ENCODE measurements at places on chromosomes 4 and X.

- DNase-seq: no peak
Observed at GRCh38 chr4:11028334-11028733, 343.8 kb upstream of the CLNK start.

DNA sequence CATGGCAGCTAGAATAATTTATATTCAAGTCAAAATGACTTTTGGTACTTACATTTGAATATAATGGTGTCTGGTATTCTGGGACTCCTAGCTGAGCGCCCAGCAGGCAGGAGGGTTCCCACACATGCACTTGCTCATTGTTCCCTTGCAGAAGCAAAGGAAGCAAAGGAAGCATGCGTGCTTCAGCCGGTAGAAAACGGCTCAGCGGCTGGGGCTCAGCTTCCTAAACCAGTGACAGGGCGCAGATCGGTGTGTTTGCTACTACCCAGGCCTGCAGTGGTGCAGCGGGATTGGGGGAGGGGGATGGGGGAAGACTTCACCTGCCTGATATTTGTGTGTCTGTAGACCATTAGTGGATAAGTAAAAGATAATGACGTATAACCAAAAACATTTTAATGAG, 978.3 kb upstream of the TENM3 start:
- no peak for DNase-seq

GRCh38 chr4:67375291-67375690, 170.0 kb downstream of the CENPC start:
- DNase-seq: no peak

DNA sequence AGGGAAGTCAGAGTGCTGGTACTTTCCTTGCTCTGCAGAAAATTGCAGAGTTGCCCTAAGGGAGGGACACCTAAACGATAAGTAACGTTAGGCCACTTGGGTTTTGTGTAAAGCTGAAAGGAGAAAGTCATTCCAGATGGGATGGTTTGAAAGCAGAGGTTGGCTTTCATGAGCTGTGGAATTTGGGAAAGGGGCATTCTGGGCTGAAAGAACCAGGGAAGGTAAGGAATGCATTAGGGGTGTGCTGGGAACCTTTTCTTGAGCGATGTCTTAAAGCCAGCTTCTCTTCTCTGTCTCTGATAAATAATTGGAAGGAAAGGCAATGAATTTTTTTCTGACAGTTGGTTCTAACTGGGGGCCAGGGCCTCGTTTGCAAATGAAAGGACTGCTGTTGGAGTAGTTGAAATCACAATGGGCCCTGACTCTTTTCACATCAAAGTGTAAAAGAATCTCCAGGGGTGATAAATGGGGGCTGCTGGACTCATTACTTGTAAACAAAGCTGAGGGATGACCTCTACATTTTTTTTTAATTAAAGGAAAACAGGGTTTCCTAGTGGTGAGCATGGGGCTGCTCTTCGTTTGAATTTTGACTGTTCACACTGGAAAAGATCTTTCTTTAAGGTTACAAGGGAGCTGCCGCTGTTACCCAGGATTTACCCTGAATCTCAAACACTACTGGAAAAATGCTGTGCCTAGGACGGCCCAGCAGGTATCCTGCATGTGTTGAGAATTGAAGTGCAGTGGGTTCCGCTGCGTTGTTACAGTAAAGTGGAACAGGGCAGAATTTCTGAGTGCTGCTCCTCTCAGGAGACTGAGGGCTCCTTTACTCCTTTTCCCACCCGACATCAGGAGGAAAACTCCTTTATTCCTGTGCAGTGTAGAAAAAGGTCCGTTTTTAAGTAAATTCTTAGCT, 25.0 kb downstream of the AFF1 start:
- no peak for DNase-seq

- no peak for DNase-seq
Observed at GRCh38 chr4:7959078-7959477, 19.4 kb upstream of the AFAP1 start.

DNA sequence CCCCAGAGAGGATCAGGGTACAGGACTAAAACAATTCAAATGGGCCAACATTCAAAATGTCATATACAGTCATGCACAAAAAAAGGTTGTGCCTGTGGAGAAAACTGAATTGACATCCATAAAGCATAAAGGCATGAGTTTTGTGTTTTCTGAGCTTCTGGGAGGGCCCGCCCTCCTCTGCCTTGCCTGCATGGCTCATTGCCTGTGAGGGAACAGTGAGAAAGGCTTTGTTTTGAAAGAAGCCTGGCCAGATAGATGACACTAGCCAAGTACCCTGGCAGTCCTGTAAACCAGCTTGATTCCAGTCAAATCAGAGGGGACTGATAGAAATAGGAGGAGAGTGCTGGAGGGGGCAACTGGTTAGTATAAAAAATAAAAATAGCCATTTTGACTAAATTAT, 194.3 kb downstream of the KIT start:
- no peak for DNase-seq

Measured in GM23248 (cell line).